ENCODE measurements at places on chromosomes 7 and 10. TPM values are rescaled to one million over a fixed set of nuclear protein-coding genes. Genes with fewer than 3 reads are reported as not detected.

GRCh38 chr7:94056796-94057207, 52.6 kb upstream of the BET1 start:
- peaks cover 13% of the 10 kb centered on the region for H3K27me3 ChIP-seq
- no peak for DNase-seq
- no peak overlapping the region for H3K27ac ChIP-seq
- H3K36me3 ChIP-seq: no peaks in the 10 kb centered on the region
- no peak overlapping the region for H3K4me3 ChIP-seq
- no peaks in the 10 kb centered on the region for H3K4me1 ChIP-seq

DNA sequence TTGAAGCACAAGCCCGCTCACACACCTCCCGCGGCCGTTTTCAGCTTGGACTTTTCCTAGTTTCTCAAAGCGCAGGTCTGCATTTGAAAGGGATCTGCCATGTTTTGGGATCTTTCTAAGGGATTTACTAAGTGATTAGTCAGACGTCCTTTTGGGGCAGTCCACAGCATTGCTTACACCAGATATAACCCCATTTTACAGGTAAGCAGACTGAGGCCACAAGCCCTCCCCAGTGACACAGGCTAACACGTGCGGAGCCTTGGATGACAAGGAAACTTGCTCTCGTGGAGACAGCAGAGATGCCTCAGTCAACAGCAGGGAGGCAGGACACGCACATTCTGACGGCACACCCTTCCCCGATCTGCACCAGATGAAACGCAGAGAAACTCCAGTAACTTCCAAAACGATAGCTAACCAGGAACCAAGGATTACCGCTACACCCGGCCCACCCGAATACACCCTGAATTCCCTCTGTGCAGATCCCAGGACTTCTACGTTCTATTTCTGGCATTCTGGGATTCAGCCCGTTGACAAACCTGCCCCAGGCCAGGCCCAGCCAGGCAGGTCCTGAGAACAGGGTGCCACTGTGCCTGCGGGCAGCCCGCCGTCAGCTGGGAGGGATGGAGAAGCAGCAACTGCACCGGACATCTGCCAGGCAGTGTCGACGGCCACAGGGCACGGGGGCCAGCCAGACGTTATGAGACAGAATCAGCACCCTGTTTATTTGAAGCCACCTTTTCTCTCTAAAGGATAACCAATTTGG, 27.9 kb downstream of the FOXL3 start:
- H3K27ac ChIP-seq: no peak overlapping the region
- no peak overlapping the region for H3K4me3 ChIP-seq
- no peak for DNase-seq
- peaks cover 7% of the 10 kb centered on the region for H3K27me3 ChIP-seq

DNA sequence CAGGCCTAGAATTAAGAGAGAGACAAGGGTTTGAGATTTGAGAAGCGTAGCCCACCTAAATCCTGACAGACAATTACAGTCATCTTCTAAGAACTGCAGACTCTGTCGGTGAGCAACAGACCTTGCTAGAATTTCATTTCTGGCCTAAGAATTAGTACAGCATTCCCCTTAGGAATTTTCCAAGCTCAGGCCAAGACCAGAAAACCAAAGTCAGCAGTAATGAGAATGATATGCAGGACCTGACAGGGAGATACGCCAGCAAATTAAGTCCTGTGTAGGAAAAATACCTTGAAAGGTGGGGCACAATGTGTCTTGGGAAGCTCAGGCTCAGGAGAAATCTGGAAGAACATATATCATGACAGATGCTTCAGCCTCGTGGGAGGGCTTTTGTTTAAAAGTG, 52.7 kb upstream of the HERPUD2 start:
- H3K4me1 ChIP-seq: no peaks in the 10 kb centered on the region
- no peaks in the 10 kb centered on the region for H3K27me3 ChIP-seq
- no peak overlapping the region for H3K4me3 ChIP-seq
- DNase-seq: no peak
- H3K36me3 ChIP-seq: no peaks in the 10 kb centered on the region

- peaks cover 39% of the 10 kb centered on the region for H3K36me3 ChIP-seq
- no peak overlapping the region for H3K4me3 ChIP-seq
- no peaks in the 10 kb centered on the region for H3K27me3 ChIP-seq
- H3K27ac ChIP-seq: no peak overlapping the region
- DNase-seq: no peak
Observed at GRCh38 chr7:100432621-100433275, 3.1 kb downstream of the MEPCE start.

DNA sequence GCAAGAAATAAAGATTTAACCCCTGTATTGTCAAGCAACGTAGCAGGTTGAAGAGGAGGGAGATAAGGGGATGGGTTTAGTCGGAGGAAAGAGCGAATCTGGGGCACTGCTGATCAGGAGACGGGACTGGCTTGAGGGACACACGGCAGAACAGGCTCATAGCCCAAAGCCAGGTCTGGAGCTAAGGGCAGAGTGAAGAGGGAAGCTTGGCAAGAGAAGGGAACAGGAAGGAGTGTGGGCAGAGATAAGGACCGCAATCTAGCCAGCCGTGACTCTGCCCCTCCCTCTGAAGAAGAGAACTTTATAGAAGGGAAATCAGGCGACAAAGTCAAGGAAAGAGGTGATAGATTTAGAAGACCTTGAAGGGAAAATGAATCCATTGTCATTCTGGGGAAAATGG, 67.6 kb downstream of the CAV1 start:
- no peak overlapping the region for H3K27ac ChIP-seq
- no peaks in the 10 kb centered on the region for H3K36me3 ChIP-seq
- H3K4me3 ChIP-seq: no peak overlapping the region

- no peaks in the 10 kb centered on the region for H3K4me1 ChIP-seq
- no peak overlapping the region for H3K27ac ChIP-seq
- no peaks in the 10 kb centered on the region for H3K36me3 ChIP-seq
Observed at GRCh38 chr7:143953421-143953820, 1.2 kb upstream of the OR2F1 start.

DNA sequence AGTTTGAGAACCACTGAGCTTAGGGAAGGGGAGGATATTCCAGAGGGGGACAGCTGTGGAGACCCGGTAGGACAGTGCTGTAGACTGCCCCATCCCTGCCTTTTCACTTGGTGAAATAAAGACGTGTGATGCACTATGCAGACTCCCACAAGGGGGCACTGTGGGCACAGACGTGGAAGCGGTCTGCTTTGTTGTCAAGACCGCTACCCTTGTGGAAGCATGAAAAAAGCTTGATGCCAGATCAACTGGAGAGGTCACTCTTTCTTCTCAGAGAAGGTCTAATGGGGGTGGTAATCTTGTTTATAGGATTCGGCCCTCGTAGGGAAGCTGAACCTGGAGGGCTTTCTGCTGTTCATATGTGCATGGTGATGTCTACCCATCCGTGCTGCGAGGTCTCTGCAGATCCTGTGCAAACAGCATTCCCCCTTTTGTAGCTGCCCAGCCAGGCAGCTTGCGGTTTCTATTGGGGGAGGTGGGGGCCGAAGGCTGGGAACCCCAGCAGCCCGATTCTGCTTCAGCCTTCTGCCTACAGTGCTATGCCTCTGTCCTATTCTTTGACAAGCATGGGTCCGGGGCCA, 13.7 kb downstream of the RPS24 start:
- no peaks in the 10 kb centered on the region for H3K4me1 ChIP-seq
- no peaks in the 10 kb centered on the region for H3K36me3 ChIP-seq
- no peaks in the 10 kb centered on the region for H3K27me3 ChIP-seq
- no peak overlapping the region for H3K4me3 ChIP-seq
- H3K27ac ChIP-seq: no peak overlapping the region

DNA sequence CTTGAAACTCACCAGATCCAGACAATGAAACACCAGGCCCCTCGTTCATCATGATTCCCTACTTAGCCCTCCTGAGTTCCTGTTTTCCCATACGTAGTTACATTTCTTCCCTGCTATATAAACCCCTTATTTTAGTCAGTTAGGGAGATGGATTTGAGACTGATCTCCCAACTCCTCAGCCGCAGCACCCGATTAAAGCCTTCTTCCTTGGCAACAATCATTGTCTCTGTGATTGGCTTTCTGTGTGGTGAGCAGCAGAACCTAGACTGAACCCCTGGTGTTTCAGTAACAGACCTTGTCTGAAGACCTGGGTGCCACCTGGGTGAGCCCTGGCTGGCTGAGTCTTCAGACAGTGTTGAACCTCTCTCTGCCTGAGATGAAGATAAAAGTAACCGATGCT, 118.0 kb downstream of the OAT start:
- no peak overlapping the region for H3K4me3 ChIP-seq
- no peak overlapping the region for H3K27ac ChIP-seq
- H3K36me3 ChIP-seq: no peaks in the 10 kb centered on the region
- no peaks in the 10 kb centered on the region for H3K27me3 ChIP-seq
- no peaks in the 10 kb centered on the region for H3K4me1 ChIP-seq

RGS10 gene
- 96.7 TPM for total RNA-seq

METTL27 gene
- 30.4 TPM for total RNA-seq

CALCR gene
- 0.10 TPM for total RNA-seq

Data from HCT116 (cell line).